ENCODE measurements at places on chromosomes 12 and 14.

DNA sequence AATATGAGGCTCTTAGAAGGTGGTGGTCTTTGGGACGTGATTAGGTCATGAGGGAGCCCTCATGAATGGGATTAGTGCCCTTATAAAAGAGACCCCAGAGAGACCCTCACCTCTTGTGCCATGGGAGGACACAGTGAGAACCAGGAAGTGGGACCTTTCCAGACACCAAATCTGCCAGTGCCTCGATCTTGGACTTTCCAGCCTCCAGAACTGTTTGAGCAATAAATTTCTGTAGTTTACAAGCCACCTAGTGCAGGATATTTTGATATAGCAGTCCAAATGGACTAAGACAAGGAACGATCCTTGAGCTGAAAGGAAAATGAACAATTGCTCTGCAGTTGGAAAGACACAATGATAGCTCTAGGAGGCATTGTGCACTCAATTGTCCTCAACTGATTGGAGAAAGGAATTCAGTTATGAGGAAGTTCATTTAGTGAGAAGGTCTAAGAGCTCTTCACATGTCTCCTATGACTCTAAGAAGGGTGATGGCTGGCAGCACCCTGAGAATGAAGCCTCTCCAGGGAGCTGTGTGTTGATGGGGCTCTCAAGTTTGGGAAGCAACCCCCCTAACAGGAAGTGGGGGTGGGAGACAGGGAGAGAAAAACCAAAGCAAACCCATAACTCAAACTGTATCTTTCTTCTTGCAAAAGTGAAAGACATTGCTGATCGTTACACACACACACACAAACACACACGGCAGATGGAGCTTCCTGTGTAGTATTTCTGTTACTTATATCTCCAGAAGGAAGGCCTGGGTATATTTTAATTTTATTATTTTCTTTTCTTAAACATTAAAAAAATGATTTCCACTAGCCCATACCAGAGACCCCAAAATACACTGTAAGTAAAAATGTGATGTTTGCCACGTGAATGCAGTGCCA lies 21.0 kb downstream of the CHST11 start:
- DNase-seq: no peak

GRCh38 chr14:77228056-77228455 lies 43.0 kb downstream of the NGB start:
- no peak for DNase-seq

- DNase-seq: no peak
These were observed 659.7 kb upstream of the TMEM132C start for GRCh38 chr12:127607146-127607725.

- no peak for DNase-seq
These were observed 25.2 kb downstream of the HAL start for GRCh38 chr12:95970905-95971304.

- DNase-seq: no peak
These were observed 98.8 kb downstream of the OSBPL8 start for GRCh38 chr12:76460807-76461206.

GRCh38 chr14:91417983-91418386 lies 365 bp upstream of the CCDC88C start:
- DNase-seq: no peak

GRCh38 chr12:56190695-56191155 lies 1.4 kb upstream of the SMARCC2 start:
- no peak for DNase-seq

DNA sequence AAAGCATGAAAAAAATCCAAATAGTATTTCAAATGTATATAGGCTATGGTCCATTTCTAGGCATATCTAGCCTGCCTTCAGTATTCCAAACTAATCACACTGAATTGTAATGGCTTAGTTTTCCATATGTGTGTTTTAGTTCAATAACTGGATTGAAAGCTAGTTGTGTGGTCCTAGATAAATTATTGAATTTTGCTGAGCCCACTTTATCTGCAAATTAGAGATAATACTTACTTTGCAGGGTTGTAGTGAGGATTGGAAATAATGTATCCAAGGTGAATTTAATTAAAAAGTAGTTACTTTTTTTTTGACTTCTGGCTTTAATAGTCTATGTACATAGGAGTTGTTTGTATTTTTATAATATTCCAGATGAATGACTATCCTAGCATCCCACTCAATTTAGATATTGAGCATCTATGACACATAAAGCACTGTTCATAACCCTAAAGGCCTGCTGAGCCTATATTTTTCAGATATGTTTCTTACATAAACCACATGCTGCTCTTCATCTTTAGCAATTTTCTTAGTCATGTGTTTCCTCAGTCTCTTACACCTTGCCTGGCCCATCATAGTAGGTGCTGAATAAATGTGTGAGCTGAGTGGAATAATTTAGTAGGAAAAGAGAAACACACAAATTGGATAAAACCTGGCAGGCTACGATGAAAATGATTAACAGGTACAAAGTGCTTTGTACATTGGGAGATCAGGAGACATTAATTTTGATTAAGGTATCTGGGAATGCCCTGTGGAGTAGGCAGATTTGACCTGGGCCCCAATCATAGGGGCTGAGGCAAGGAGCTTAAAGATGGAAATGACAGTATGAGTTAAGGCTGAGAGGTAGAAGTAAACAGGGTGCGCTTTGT lies 1.1 kb upstream of the ATP23 start:
- no peak for DNase-seq

DNA sequence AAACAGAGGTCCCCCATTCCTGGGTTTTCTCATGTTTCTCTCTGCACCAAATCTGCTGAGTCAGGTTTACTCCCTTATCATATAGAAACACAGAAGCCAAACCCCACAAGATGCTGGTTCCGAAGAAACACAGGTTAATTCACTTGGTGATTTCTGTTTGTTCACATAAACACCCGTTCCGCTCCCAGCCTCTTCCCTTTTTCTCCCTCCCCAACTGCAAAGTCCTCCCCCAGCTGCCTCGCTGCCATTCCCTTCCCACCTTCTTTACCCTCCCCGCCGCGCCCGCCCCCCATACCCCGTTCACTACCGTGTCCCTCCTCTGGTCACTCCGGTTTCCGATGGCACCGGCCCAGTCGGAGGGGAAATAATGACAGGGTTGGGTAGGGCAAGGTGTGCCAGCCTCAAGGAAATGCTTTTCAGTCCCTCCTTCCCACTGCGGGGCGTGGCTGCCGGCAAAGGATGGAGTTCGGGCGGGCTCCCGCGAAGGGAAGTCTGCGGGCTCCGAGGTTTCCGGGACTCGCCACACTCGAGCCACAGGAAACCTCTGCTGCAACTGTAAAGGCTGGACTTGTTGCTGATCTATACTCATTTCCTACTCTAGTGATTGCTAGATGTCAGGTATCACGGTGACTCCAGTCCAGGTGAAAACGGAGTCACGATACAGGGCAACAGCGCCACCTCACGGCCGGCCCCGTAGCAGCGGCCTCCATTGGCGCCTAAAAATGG lies at the start of gene STYK1:
Gene STYK1, minus strand, starts transcription at position 394 of the 726 bp plus-strand sequence. CDS start 39,434 bp downstream, outside the sequence.
- DNase-seq: peak; percentile 4

DNA sequence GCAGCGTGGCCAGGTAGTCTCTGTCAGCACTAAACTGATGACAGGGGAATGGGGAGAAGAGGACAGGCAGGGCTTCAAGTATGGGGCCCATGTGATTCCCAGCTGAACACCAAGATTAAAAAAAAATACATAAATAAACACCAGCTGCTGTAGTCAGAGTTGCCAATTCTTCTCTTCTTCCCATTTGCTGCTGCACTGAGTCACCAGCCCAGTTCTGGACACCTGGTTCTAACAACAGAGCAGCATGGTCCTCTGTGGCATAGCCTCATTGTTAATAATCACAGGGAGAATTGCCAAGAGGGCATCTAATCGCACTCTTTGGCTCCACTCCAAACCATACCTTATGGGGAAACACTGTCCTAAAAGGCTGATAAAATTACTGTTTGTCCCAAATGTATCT lies 15.1 kb downstream of the PPM1H start:
- peak; percentile 72 for DNase-seq

GRCh38 chr14:83611491-83611890 lies 1918.5 kb upstream of the FLRT2 start:
- DNase-seq: no peak

DNA sequence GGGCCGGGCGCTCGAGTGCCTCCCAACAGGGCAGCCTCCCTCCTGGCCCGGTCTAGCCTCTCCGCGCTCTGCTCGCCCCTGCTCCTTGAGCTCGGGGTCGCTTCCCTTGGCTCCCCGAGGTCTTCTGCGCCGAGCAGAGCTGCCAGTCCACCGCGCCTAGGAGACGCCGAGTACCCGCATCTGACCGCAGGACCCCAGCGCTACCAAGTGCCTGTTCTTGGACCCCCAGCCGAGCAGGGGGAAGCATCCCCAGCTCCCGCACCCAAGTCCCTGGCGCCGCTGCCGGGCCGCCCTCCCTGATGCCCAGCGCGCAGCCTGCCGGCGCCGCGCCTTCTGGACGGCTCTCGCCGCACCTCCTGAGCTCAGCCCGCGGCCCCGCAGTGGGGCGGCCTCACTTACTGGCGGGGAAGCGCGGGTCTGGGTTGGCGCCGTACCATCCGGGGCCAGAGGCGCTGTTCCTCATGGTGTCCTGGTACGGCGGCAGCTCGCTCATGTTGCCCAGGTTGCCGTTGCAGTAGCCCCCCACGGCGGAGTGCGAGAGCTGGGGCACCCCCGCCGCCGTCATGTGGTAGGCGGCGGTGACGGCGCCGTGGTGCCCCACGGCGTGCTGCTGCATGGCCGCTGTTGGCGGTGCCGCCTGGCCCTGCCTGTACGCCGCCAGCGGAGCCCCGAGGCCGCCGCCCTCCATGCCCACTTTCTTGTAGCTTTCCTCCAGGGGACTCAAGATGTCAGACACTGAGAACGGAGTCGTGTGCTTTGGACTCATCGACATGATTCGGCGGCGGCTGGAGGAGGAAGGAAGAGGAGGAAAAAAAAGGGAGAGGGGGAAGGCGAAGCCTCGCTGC lies 1.2 kb downstream of the NKX2-1 start:
- no peak for DNase-seq

GRCh38 chr14:31159682-31160296 lies 47.8 kb downstream of the HECTD1 start:
- no peak for DNase-seq

DNA sequence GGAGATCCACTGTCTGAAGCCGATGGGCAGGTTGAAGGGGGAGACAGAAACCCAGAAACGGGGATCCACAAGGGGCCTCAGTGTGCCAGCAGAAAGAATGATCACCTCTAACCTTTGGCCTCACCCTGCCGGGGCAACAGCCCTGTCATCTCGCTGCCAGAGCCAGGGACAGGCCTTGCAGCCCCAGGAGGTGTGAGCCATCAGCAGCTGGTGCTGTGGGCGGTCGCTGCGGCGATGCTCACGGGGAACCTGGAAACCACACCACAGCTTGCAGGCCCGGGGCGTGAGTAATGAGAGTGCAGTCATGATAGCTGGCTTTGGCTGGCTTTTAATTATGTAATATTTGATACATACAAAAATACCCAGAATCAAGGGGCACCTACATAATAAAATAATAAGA lies 4.7 kb upstream of the TTC7B start:
- DNase-seq: no peak

- peak; percentile 83 for DNase-seq
These were observed 15.5 kb downstream of the FOS start for GRCh38 chr14:75293920-75294648.

GRCh38 chr12:57001448-57001906 lies 4.9 kb downstream of the ZBTB39 start:
- DNase-seq: no peak

GRCh38 chr12:40616383-40616915 lies 75.8 kb upstream of the CNTN1 start:
- no peak for DNase-seq

- DNase-seq: no peak
These were observed 4.8 kb downstream of the PRKCH start for GRCh38 chr14:61326146-61326545.

DNA sequence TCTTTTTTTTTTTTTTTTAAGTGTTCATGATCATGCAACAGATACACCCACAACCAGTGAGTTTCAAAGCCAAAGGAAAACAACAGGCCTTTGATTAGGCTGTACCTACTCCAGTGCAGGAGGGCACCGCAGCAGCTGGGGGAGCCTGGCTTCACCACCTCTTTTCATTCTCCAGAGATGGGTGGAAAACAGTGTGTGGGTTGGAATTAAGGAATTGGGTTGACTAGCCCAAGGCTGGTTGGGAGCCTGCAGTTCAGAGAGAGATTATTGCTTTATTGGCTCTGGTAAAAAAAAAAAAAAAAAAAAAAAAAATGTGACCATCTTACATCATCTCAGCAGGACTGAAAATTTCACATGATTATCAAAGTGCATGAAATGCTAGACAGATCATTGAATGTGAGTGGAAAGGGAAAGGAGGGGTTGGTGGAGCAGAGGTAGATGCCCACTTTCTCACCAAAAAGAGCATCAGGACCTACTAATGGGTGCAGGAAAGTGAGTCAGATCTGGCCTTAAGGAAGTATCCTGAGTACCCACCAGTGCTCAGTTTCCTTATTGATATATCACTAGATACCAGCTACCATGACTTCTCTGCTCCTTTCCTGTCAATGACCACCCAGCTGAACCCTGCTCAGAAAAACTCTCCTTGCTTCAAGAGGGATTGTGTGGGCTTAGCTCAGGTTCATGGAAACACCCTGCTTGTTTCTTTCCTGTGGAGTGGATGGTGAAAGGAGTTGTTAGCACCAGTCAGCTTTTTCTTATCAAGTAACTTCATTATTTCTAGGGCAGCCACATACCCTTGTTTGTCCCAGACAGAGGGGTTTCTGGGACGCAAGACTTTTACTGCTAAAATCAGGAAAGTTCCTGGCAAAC lies 54.8 kb upstream of the DYRK2 start:
- no peak for DNase-seq

GRCh38 chr12:52146822-52147366 lies 44.9 kb downstream of the KRT80 start:
- no peak for DNase-seq

DNA sequence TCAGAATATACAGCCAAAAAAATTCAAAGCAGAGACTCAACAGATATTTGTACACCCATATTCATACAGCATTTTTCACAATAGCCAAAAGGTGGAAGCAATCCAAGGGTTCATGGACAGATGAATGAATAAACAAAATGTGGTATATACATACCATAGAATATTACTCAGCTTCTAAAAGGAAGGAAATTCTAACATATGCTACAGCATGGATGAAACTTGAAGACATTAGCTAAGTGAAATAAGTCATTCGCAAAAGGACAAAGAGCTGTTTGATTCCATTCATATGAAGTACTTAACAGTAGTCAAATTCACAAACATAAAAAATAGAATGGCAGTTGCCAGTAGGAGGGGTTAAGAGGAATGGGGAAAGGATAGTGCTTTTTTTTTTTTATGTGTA lies 91.8 kb upstream of the ARID2 start:
- DNase-seq: no peak

GRCh38 chr14:103627073-103628025 lies 1.7 kb upstream of the KLC1 start:
- no peak for DNase-seq

All from amygdala (tissue), 56 donors.